ENCODE measurements at places on chromosomes 11 and 22. TPM values are rescaled to one million over a fixed set of nuclear protein-coding genes. Genes with fewer than 3 reads are reported as not detected.

- DNase-seq: no peak
These were observed 26.4 kb downstream of the MN1 start for GRCh38 chr22:27775087-27775698.

DNA sequence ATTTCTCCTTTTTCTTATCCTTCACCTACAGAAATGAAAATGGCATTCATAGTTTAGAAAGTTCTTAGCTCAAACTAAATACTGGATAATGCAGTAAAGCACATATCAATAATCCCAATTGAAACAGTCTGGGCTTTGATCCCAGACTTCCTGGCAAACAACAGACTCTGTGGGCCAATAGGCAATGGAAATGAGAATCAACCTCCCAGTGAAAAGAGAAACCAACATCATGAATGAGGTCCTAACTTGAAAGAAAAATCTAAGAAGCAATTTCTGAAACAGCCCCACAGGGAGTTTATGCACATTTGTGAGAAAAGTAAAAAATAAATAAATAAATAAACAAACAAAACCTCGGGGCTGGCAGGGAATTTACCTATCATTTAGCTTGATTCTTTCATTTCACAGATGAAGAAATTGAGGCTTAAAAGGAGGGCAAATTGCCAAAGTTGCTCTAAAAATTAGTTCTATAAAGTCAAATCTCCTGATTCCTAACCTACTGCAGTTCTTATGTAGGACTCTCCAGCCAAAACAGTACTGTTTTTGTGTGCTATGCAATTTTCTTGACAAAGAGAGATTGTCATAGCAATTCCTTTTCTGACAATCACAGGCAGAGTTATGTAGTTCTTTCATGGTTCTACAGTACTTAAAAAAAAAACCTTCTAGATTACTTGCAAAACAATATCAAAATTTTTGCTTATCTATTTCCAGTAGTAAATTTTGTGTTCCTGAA, 265.8 kb downstream of the GRM5 start:
- no peak for DNase-seq

GRCh38 chr11:446891-447290, 3.2 kb upstream of the PTDSS2 start:
- DNase-seq: peak; percentile 60

DNA sequence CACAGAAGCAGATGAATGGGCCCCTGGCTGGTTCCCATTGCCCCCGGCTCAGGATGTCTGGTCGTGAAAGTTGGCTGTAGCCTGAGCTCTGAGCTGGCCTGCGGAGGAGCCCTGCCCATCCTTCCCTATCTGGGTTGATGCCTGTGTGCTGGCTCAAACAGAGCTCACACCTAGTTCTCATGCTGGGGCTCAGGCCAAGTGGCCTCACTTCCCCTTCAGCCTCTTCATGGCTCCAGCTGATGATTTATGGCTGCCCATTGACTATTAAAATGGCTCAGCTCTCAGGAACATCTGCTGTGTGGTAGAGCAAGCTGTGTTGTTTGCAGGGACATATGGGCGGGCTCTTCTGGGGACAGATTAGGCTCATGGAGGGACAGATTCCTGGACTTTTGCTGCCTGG, 64.7 kb downstream of the ADAMTS15 start:
- peak; percentile 72 for DNase-seq

DNA sequence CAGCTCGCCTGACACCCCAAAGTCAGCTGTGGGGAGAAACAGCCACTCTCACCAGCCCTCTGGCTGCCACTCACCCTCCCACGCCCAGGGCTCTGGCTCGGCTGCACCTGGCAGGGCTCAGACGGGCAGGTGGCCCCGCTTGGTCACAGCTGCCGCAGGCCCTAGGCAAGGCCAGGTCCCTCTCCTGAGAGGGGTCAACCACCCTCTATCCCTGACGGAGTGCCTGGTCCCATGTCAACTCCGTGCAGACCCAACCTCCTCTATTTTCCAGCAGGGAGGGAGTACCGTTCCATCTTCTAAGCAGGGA, 1.9 kb downstream of the MAP4K2 start:
- DNase-seq: no peak

- DNase-seq: no peak
These were observed 9.0 kb downstream of the DTX4 start for GRCh38 chr11:59180907-59181306.

- no peak for DNase-seq
These were observed 7.5 kb upstream of the SEZ6L start for GRCh38 chr22:26161746-26162145.

DNA sequence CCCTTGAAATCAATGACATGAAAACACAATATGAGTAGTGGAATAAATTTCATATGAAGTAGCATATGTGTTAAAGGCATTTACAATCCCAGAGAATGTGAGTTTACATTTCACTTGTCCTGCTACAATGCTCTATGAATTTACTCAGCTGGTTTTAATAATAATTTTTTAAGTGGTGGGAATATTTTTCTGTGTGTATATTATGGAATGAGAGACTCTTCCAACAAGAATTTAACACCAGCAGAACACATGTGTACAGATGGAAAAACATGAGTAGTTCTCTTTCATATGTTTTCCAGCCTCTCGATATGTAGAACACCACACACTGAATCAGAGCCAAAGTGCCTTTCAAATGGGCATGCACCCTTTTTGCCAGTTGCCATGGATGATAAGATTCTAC, 170.4 kb downstream of the MAML2 start:
- DNase-seq: no peak

DNA sequence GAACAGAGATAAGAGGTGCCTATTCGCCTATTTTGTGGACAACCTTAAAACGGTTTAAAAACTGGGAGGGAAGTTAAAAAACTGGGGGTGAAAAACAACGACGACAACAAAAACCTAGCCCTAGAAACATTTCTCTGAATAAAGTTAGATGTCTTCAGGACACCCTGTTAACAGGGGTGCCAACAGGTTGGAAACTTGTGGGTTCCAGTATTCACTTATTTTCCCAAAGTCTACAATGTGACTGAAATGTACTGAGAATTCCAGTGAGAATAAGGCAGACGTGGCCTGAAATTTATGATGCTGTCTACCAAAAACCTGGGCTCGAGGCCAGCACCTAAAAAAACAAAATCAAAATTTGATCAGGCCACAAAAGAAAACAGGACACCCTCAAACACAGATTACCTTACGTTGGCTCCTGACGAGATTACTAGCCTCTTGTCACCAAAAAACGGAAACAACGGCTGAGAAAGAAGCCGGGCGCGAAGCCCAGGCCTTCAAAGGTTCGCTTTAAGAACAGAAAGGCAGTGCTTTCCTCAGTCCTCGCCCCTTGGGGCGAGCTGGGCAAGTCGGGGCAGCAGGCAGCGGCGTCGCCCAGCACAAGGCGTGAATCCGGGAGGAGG, 906 bp downstream of the CCDC90B start:
- no peak for DNase-seq

DNA sequence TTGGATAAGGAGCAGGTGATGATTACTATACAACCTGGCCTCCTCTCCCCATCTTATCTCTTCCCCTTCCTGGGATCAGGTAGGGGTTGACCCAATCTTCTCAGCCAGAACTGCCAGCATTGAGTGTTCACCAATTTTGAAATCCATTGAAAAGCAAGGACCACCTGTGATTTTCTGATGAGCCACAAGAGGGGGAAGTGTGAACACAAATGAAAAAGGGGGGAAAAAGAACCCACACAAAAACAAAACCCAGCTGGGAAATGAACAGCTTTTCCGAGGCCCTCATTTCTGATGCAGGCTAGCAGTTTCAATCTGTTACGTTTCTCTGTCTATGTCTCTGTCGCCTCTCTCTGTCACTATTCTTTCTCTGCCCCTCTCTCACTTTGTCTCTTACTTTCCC, 161.9 kb downstream of the INSC start:
- peak; percentile 1 for DNase-seq

DNA sequence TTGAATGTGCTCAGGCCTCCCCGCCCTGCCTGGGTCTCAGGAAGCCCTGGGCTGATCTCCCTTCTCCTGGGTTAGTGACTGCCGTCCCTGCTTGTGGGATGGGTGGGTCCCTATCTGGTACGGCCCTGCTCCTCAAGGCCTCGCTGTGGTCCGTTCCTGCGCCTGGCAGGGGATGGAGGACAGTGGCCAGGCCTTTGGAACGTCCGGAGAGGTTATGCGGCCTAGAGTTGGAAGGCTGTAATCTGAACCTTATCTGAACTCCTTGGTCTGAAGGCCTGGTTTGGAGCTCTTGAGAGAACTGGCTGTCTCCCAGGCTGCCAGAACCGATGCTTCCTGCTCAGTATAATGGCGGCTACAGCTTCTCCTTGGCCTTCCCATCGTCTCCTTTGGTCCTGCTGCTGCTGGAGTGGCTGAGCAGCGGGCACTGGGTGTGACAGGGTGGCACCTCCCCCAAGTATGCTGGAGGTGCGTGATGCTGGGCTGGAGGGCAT, 72.8 kb downstream of the FLI1 start:
- no peak for DNase-seq

- DNase-seq: no peak
These were observed 45.6 kb upstream of the TENM4 start for GRCh38 chr11:79486242-79486984.

DNA sequence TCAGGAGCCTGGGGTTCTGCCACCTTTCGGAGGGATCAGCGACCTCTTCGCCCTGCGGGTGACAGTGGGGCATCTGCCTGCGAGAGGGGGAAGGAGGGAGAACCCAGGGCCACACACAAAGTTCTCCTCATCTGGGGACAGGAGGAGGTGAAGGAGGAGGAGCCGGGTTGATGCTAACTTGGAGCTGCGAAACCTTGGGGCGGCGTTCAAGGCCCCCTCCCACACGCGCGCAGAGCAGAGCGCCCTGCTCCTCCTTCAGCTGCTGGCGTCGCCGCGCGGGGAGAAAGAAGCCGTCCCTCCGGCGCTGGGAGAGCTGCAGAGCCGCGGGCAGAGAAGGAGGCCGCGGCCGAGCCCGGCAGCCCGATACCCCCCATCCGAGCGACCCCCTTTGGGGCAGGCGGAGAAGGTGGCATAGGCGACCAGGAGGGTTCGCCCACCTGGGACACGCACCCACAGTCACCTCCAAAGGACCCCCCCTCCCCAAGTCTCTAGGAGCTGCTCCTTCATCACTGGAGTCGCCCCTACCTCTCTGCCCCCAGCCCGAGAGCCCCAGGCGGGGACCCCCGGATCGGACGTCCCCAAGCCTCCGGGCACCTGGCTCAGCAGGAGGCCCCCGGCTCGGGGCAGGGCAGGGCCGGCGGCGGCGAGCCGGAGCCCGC, at the start of gene RASD2:
TSS of gene RASD2 (plus strand) at position 237 of the 659 bp plus-strand sequence. CDS start 5,979 bp downstream, outside the sequence.
- peak; percentile 41 for DNase-seq

DNA sequence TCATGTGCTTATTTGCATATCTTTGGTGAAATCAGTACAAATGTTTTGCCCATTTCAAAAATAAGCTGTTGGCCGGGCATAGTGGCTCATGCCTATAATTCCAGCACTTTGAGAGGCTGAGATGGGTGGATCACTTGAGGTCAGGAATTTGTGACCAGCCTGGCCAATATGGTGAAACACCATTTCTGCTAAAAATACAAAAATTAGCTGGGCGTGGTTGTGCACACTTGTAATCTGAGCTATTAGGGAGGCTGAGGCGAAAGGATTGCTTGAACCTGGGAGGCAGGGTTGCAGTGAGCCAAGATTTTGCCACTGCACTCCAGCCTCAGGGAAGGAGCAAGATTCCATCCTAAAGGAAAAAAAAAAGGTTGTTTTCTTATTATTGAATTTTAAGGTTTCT, 136.0 kb downstream of the SWAP70 start:
- DNase-seq: peak; percentile 39

Gene CHADL
- 4.0 TPM for total RNA-seq

Gene DERL3
- 1.5 TPM for total RNA-seq

Gene TMEM86A
- 12.9 TPM for total RNA-seq

Gene CDHR5
- not detected for total RNA-seq

Gene LIPT2
- total RNA-seq: 4.5 TPM

Gene FAM180B
- 2.8 TPM for total RNA-seq

Measured in myocyte (in vitro differentiated cells).